GM12891 (cell line): ENCODE measurements at places on chromosomes 1 and 21.

GRCh38 chr1:179601093-179601492 is 9.5 kb downstream of the TDRD5 start:
- DNase-seq = no peak

DNA sequence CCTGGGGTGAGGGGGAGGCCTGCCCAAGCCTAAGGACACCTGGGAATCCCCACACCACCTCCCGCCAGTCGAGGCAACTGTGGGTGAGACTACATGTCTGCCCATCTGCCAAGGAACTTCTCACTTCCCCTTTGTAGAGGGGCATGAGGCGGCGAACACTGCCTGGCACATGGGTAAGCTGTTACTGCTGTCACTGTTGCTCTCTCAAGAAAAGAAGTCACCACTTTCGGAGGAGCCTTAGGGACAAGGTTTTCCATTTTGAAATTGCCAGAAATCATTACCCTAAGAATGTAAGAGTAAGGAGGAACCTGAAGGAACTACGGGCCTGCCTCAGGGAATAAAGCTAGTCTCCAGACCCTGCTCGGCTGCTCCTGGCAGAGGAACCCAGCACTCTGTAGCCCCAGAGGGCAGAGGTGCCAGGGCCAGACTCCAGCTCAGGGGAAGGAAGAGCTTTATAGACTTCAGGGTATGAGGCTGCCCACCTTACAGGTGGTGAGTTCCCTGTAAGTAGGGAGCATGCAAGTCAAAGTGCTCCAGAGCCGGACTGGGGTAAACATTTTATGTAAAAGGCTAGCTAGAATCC is 23.3 kb downstream of the SLC2A1 start:
- DNase-seq = no peak

- DNase-seq = no peak
Measured at GRCh38 chr1:234725177-234726132, 115.5 kb upstream of the IRF2BP2 start.

DNA sequence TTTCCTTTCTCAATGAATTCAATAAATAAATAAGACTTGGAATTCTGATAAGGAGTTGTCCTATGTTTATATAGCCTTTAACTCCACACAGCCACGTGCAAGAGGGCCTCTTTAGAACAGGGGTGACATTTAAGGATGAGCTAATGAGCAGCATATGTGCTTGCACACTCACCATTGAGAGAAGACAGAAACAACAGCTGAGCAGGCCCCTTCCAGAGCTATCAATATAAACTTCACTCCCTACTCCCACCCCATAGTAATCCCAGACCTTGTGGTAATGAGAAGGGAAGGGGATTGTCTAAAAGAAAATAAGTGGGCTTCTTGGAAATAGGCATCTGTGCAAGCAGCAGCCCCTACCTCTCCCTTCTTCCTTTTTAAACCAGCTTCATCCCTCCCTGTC is 176.0 kb downstream of the SEC16B start:
- DNase-seq = no peak

DNA sequence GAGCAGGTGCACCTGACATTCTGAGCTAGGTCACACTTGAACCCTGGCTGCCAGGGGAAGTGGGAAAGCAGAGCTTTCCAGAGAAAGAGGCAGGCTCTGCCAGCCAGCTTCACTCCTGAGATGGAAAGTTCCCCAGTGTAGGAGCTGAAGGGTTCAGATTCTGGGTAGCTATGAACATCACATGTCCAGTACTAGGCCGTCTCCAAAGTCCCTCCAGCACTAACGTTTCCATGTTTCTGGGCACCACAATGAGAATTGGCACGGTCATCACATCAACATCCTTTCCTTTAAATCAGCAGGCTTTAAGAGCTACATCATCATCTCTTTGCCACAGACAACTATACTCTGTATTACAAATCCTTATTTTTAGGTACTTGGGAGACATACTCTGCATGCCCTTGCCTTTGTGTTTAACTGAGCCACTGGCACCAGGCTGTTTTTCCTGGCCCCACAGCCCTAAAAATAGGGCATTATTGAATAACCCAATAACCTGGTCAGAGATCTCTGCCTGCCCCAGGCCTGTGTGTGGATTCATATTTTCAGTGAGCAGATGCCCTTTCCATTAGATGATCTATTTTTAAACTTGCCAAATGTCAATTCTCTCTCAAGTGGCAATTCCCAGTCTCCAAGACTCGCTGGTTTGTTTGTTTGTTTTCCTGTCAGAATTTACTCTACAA is 35.4 kb upstream of the USP24 start:
- no peak for DNase-seq

- DNase-seq = no peak
Measured at GRCh38 chr1:214438075-214438474, 113.3 kb downstream of the PTPN14 start.

DNA sequence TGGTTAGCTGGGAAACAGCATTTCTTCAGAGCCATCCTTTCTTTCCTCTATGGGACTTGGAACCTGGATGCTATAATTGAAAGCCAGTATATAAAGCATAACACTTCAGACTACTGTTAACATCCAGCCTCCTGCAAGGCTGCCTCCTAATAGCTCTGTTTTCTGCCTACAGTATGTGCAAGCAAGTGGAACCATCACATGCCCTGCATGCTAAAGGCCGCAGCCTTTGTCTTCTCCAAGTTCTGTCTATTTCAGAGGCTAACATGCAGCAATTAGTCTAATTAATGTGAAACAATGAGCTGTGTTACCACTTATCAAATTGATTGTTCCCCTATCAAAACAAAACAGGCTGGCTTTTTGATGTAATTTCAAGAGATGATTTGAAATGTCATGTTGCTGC is 82.7 kb upstream of the ESRRG start:
- no peak for DNase-seq

DNA sequence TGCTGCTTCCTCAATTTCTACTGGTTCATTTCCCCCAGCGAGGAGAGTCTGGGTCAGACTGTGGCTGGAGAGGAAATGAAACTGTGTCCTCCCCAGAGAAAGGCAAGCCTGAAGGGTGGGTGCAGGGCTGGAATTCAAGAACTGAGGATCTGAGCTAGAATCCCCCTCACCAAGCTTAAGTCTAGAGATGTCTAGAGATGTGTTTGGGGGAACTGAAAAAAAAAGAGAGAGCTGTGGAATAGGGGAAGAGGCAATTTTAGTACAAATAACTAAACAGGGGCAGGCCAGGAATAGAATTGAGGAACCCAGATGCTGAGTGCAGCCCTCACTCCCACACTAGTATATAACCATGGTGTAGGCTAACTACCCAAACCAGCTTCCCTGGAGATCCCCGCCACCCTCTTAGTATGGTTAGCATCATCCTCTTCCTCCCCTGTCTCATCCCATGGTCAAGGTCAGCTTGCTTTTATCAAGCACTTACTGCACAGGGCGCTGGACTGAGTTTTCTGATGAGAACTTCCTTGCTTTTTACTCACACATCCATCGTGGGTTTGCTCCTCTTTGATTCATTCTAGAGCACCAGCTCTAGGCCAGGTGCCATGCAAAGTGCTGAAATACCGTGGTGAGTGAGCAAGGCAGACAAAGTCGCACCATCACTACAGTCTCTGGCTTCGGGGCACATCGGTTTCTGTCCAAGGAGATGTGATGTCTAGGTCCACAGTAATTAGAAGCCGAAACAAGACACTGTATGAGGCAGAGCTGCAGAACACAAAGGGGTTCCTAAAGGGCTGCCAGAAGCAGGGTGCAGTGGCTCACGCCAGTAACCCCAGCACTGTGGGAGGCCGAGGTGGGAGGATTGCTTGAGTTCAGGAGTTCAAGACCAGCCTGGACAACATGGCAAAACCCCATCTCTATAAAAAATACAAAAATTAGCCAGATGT is 112.9 kb upstream of the IPO9 start:
- DNase-seq = no peak

DNA sequence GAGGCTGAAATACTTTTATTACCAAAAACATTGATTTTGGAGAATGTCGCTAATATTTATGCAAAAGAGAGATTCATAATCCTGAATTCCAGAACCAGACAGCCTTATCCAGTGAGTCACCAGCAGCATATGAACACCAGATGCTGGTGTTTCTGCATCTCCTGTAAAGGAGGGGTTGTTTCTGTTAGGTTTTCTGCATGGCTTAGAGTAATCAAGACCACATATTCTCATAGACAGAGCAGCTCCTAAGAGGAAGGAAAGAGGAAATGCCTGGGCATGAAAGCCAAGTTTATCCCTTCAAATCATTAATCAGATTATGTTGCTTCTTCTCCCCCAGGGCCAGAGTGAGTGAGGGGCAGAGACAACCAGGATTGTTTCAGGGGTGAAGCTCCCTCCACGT is 86.2 kb downstream of the NGF start:
- no peak for DNase-seq

GRCh38 chr1:230518511-230518910 is 92.4 kb upstream of the PGBD5 start:
- no peak for DNase-seq

DNA sequence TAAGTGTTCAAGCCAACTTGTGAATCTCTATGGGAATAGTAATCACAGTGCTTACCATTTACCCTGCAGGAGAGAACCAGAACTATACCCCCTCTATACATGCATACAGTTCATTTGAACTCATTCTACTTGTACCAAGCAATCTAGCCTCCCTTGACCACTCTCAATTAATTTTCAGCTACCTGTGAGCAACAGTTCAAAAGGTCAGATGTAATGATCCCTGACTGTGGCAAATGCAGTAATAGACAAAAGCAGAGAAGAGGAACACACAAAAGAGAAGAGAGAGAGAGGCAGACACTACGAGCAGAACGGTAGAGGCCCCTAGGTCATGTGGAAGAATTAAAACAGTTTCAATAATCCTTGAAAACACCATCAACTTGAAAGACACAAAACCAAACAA is 52.8 kb downstream of the FMO4 start:
- no peak for DNase-seq

GRCh38 chr1:238582816-238583215 is 692.1 kb upstream of the ZP4 start:
- no peak for DNase-seq

DNA sequence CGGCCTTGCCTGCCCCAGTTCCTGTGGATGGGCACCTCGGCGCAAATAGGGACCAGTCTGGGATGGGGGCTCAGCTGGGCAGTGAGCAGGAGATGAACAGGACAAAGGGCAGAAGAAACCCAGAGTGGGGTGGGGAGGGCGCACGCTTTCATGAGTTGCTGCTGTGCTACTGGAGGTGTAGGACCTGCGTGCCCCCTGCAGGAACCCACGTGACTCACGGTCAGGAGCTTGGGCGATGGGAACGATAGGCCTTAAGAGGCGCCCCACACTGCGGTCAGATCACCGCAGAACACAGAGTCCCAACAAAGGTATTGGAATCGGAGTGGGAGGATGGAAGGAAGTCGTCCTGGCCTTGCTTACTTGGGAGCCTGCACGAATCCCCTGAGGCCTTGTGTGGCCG is 17.2 kb downstream of the PRDM15 start:
- DNase-seq = no peak

- no peak for DNase-seq
Measured at GRCh38 chr1:197331565-197331964, 63.5 kb downstream of the CRB1 start.

- no peak for DNase-seq
Measured at GRCh38 chr21:26845759-26846035, 488 bp upstream of the ADAMTS1 start.

DNA sequence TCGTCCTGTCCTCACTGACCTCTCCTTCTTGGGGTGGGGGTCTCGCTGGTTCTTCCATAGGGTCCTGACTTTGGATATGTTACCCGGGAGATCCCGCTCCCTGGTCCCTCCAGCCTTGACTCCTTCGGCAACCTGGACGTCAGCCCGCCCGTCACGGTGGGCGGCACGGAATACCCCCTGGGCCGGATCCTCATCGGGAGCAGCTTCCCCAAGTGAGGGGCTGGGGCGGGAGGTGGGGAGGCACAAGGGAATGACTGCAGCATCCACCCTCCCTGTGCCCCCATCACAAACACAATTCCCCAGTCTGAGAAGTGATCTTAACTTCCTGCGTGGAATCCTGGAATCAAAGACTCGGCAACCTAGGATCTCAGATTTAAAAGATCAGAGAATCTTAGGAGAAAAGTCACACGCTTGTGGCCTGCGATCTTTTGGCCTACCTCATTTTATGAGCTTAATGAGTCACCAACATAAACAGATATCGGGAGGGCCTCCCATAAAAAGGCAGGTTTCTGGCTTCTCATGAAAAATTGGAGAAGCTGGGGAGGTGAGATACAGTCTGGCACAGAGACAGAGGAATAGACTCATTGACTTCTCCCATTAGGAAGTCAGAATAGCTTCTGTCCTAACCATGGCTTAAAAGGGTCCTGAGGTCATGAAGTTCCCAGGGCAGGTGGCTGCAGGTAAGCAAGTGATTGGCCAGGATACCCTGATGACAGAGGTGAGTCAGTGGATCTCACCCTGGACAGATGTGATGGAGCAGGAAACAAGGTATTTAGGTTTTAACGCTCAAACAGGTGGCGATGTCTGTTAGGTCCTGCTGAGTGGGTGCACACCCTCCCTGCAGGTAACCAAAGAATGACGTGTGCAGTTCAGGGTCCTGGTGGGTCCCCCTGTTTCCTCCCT is 15.9 kb upstream of the PADI3 start:
- DNase-seq = no peak

DNA sequence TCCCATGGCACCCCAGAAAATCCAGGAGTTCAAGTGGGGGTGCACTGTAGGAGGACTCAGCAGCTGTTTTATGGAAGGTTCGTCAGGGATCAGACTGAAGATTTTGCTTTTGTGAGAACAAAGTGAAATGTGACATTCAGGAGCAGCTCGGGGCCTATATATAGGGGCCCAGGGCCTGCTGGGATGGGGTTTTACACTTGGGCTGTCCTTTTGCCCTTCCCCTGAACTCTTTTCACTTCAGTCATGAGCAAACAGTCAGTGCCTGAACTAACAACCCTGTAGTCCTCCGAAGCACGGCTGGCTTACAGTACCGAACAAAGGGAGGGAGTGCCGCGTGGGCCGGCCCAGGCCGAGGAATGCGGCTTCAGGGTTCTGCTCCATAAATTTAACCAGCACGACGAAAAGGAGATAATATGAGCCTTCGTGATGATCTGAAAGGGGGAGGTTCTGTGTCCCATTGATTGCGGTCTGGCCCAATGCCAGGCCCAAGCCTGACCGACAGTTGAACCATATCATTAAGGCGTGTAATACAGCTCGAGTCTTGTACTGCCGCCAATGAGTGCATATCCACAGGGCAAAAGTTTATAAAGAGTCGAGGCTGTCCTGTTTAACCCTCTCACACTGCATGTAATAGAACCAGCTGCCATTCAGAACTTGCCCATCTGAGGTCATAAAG is 139.9 kb downstream of the DHRS3 start:
- DNase-seq = no peak

- DNase-seq = no peak
Measured at GRCh38 chr1:205118752-205119151, 3.0 kb downstream of the RBBP5 start.

- DNase-seq = no peak
Measured at GRCh38 chr1:31685795-31686194, 18.0 kb downstream of the COL16A1 start.

DNA sequence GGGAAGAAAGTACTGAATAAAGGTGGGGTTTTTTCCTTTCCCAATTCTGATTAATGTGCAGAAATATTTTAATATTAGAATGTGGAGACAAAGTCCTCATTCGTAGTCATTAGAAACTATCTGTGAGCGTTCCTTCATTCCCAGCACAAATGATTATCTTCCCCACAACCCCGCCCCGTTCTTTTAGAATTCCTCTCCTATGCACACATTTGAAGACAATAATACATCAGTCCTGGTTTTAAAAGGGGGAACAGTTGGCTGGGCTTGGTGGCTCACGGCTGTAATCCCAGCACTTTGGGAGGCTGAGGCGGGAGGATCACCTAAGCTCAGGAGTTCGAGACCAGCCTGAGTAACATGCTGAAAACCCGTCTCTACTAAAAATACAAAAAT is 876 bp downstream of the ALDH9A1 start:
- no peak for DNase-seq

- DNase-seq = peak; percentile 77
Measured at GRCh38 chr1:15584489-15585363, at the start of gene AGMAT. Gene AGMAT (minus strand): TSS chr1:15585051. CDS start chr1:15584967, 84 bp downstream.

GRCh38 chr1:26452459-26453183 is 19.6 kb upstream of the HMGN2 start:
- DNase-seq = no peak
